ENCODE measurements at places on chromosomes 4 and X.
A peak's percentile ranks its signal among the peaks of the same experiment; 100 is the strongest.

DNA sequence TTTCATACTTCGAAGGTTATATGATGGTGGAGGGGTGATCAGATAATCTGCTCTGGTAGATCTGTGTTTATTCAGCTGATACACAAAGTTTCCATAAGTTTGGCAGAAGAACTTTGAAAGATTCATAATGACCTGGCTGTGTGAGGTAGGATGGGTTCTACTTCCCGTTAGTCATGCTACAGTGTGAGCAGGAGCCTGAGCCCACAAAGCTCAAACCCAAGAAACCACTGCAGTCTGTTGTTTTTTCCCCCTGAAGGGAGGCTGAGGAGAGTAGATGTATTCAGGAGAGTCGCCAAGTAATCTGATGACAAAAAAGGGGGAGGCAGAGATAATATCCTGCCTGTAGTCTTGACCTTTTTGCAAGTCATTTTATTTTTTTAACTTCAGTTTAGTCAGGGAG is 52.8 kb upstream of the PPP3CA start:
- DNase-seq, result no peak

DNA sequence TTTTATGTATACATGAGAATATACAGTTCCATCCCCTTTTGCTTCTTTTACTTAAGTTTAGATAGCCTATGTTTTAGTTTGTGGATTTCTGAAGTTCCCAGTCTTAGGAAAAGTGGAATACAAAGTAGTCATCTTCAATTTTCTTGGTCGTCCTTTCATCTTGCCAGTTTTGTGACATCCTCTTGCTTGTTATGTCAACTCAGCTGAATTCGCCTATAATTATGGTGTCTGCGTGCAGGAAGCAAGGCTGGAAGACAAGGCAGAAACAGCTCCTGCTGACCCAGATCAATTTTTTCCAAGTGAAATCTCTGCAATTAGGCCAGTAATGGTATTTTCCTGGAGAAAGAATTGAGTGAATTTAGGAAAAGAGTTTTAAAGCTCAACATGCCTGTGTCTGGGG is 28.1 kb upstream of the NYX start:
- no peak for DNase-seq

DNA sequence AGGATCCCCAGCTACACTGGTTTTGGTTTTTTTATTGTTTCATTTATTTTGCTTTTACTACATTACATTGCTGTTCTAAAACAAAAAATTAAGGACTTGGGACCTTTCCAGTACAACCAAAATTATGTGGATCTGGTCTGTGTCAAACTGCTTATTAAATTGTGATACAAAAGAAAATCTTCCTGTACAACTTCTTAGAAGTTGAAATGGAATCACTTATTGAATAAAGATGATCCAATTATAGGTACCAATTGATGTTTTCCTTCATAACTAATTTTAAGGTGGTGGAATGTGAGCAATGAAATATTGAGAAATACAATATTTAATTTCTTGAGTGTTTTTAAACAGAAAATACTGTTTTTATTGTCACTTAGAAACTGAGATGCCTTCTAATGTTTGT is 67.3 kb downstream of the C4orf46 start:
- DNase-seq, result no peak

DNA sequence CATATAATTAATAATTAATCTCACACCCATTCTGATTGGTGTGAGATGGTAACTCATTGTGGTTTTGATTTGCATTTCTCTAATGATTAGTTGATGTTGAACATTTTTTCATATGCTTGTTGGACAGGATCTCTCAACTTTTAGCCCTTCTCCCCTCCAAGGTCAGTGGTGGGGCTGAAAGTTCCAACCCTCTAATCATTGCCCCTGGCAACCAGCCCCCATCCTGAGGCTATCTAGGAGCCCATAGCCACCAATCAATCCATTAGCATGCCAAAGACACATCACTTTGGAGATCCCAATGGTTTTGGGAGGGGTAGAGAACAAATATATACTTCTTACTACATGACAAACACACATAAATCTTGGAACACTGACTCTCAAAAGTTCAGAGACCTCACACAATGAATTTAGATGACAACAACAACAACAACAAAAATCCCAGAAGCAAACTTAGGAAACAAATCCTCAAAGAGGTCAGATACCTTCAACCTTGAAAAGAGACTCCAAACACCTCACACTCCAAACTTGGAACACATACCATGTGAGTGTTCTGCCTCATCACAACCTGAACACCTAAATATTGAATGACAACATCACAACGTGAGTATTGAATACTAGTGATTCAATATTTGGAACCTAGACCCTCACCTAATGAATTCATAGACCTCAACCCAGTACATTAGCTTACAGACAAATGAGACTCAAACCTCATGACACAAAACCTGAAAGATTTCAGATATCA is 19.0 kb upstream of the PAGE4 start:
- no peak for DNase-seq

DNA sequence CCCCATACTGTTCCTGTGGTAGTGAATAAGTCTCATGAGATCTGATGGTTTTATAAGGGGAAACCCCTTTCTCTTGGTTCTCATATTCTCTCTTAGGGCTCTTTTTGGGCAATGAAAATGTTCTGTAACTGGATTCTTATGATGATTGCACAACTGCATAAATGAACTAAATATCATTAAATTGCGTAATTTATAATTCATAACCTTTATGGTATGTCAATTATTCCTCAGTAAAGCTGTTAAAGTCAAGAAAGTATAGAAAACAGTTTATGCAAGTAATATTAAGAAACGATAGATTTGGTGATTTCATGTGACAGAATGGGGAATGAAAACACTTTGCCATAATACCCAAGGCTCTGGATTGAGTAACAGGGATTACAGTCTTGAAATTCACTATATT is 33.5 kb upstream of the SPANXD start:
- DNase-seq, result no peak

GRCh38 chrX:107728371-107729099 is 47.1 kb downstream of the TSC22D3 start:
- no peak for DNase-seq

DNA sequence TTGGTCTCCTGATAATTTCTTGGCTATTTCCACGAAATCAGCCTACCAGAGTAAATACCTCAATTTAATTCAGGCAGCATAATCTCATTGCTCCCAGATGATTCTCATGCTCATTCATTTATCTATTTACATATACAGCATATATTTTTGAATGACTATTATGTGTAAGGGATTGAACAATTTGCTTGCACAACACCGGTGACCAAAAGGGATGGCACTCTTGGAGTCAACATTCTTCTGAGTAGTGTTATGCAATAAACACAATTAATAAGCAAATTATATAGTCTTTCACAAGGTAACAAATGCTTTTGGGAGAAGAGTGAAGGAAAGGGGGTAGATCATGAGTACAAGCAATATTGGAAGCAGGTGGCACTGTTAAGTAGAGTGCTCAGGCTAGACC is 1015.3 kb downstream of the ARAP2 start:
- DNase-seq, result no peak

GRCh38 chrX:84064164-84064563 is 123.8 kb downstream of the RPS6KA6 start:
- DNase-seq, result no peak

DNA sequence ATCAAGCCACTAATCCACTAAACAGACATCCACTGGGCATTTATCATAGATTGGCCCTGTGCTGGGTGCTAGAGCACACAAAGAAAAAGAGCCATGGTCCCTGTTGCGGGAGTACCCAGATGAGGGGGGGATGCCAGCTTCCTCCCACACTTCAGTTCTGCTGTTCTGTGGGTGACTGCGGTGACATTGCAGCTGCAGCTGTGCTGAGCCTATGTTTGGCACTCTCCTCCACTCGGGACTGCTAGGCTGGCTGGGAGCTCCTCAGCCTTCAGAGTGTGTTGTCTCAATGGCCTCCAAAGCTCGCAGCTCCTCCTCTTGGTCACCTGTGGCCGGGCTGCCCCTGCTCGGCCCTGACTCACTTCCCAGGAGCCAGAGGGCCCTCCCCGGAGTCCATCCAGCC is 173.2 kb downstream of the CLCN4 start:
- DNase-seq, result no peak

DNA sequence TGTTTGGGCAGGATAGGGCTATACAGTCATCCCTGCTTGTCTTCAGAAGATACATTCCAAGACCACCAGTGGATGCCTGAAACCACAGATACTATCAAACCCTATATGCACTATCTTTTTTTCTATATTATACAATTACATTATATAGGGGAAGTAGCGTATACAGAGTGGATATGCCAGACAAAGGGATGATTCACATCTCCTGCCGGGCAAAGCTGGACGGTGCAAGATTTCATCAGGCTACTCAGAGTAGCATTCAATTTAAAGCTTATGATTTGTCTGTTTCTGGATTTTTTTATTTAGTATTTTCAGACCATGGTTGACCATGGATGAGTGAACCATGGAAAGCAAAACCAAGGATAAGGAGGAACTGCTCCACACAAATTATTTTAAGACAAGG is 7.0 kb upstream of the AMTN start:
- DNase-seq, result no peak

- no peak for DNase-seq
These were observed 142.5 kb upstream of the PJA1 start for GRCh38 chrX:69307756-69308155.

GRCh38 chr4:42747971-42748370 is 91.1 kb upstream of the ATP8A1 start:
- no peak for DNase-seq

GRCh38 chrX:103418811-103419340 is 42.5 kb downstream of the BEX3 start:
- no peak for DNase-seq

- DNase-seq, result no peak
These were observed 264.0 kb upstream of the BOD1L1 start for GRCh38 chr4:13891544-13891939.

DNA sequence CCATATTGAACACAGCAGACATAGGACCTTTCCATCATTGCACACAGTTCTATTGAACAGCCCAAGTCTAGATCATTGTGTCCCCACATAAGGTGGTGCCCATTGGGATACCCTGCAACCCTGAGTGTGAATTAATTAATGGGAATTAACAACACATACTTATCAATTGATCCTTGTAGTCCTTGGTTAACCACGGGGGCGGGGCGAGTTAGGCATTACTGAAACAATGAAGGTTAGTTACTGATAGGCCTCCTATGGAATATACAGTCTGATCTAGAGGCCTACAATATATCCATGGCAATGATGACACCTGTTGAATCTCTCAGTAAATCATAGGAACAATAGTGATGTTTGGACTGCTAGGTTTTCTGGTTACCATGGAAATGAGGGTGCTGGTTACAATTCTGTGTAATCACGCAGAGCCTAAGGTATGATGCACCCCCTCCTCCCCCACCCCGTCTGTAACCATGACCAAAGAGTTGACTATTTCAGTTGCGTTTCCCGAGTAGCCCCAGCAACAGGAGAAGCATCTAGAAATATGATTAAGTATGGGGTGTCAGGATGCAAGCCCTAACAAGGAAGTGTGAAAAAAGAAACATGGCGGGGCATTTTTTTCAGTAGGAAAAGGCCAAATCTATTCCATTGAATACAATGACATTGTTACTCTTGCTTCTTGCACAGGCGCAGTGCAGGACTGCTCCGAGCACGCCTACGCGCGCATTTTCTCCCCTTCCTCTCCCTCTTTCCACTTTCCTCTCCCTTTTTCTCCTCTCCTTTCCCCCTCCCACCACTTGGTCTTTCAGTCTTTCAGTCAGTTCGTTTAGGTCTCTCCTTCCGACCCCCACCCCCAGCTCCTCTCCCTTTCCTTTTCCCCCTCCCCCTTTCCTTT is 677 bp upstream of the NONO start:
- no peak for DNase-seq

GRCh38 chr4:93825551-93826216 is 2.9 kb upstream of the ATOH1 start:
- no peak for DNase-seq

- no peak for DNase-seq
These were observed 113.2 kb downstream of the MID1 start for GRCh38 chrX:10507181-10507580.

GRCh38 chr4:2394528-2394927 is 23.9 kb downstream of the ZFYVE28 start:
- DNase-seq, result no peak

- no peak for DNase-seq
These were observed 253.1 kb upstream of the GPC4 start for GRCh38 chrX:133668225-133668931.

DNA sequence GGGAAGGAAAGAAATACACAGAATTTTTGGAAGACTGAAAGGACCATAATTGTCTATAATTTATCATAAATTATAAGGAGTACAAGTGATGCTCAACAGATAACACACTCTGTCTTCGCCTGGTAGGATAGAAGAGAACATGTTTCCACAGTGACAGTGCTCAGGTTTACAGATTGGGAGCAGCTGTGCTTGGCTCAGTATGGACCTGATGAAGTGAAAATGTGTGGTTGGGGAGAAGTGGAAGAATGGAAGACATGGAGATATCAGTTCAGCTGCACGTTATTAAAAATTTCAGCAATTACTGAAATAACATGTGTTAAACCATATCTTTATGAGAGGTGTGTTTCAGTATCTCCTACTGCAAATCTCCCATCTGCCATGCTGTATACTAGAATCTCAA is 90.6 kb downstream of the TLL1 start:
- no peak for DNase-seq

GRCh38 chrX:150148749-150149672 is 210.7 kb upstream of the EOLA2 start:
- DNase-seq, result no peak

- DNase-seq, result peak; percentile 11
These were observed 102.6 kb downstream of the PHEX start for GRCh38 chrX:22134681-22135080.

DNA sequence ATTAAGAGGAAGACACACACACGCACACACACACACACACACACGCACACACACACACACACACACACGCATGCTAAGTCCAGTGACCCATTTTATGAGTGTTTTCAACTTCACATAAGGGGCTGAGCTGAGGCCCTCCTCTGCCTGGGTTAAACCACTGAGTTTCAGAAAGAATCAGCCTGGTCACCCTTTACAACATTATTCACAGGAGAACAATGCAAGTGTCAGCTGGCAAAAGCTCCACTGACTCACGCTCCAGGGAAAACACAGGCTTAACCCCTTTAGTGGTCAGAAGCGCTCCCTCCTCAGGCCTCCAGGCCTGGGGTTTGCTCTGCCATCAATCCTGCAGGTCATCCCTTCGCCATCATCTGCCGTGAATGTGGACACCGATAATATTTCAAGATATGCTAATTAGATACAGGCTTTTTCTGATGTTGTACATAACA is 46.9 kb downstream of the ACOX3 start:
- DNase-seq, result peak; percentile 37

DNA sequence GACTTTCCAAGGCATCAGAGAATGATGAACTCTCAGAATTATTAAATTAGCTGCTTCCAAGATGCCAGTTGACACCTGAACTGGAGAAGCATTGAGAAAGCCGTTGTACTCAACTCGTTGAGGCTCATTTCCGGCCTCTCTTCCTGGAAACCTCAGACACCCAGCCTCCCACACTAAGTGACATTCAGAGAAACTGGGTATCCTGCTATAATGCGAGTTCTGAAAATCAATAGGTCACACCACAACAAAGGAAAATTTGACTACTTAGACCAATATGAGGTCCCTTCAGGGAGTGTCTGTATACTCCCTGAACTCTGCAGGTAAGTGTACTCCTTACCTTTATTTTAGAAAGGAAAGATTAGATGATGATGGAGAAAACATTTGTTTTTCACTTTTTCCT is 51.2 kb downstream of the ENPEP start:
- DNase-seq, result no peak

- DNase-seq, result no peak
These were observed 7.3 kb downstream of the AVPR2 start for GRCh38 chrX:153911798-153912197.

Measured in prostate gland (tissue), 2 donors.